Gastroesophageal sphincter (tissue), 4 donors: ENCODE measurements at places on chromosomes 3 and 15. TPM values are rescaled to one million over a fixed set of nuclear protein-coding genes. Genes with fewer than 3 reads are reported as not detected.

DNA sequence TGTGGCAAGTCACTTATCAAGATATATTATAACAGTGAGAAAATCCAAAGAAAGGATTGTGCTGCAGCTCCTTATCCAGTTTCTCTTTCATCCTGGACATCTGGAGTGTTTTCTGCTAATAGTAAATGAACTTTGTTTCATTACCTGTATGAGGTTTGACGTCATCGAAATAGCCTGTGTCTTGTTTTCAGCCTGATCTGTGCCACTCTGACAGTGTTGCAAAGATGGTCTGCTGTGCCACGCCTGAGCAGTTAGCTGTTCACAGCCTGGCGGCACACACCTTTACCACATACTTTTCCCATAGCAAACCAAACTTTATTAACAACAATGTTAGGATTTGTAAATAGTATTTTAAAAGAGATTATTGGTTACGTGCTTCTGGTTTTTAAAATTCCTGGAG lies 34.0 kb downstream of the YEATS2 start:
- ATAC-seq = no peak

DNA sequence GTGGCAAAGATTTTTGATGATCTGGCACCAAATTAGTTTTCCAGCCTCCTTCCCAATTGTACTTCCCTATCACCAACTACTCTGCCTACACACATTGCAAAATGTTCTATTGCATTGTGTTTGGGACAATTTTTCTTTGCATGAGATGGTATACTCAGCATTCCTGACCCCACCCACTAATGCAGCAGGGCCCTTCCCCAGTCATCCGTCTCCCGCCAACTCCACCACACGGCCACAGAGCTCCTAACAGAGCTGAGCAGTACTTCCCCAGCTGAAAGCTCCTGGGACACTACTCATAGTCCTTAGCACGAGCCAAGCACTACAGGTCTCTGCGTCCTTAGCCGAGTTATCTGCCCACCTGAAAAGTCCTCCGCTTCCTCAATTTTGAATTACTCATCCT lies 34.2 kb downstream of the TXNRD3 start:
- ATAC-seq = no peak

DNA sequence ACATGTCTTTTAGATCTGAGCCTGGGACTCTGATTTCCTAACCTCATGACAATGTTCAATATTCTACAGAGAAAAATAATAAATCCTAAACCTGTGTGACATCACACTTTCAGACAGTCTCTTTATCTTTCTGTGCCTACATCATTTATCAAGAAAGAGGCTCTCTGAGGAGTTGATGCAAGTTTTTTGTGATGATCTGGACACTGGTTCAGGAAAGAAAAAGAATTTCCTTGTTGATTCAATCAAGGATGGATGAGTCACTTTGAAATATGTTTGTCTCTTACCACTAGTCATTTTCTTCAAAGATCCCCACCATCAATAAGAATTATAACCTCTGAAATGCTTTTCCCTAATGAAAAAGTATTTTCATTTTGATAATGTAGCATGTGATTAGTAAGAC lies 404.6 kb downstream of the WDR72 start:
- no peak for ATAC-seq

The SLC2A2 gene
- not detected for total RNA-seq

GRCh38 chr3:56796202-56796601 lies 5.5 kb downstream of the ARHGEF3 start:
- ATAC-seq = no peak
